ENCODE measurements at places on chromosomes 12 and 14.

DNA sequence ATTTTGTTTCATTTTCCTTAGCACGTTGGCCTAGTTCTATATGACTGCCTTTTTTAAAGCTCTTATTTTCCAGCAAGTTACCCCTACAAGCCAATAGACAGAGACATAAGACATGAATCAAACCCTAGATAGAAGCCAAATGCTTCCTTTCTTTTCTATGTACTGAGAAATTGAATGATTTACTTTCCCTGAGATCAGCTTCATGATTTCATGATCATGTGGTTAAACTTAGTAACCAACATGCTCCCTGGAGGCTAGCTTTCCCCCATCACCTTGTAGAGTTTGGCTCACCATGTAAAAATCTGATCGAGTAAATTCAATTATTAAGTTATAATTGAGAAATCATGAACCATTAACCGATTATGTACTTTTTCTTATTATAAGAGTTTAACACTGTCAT is 148.1 kb upstream of the LRIG3 start:
- DNase-seq, result no peak

DNA sequence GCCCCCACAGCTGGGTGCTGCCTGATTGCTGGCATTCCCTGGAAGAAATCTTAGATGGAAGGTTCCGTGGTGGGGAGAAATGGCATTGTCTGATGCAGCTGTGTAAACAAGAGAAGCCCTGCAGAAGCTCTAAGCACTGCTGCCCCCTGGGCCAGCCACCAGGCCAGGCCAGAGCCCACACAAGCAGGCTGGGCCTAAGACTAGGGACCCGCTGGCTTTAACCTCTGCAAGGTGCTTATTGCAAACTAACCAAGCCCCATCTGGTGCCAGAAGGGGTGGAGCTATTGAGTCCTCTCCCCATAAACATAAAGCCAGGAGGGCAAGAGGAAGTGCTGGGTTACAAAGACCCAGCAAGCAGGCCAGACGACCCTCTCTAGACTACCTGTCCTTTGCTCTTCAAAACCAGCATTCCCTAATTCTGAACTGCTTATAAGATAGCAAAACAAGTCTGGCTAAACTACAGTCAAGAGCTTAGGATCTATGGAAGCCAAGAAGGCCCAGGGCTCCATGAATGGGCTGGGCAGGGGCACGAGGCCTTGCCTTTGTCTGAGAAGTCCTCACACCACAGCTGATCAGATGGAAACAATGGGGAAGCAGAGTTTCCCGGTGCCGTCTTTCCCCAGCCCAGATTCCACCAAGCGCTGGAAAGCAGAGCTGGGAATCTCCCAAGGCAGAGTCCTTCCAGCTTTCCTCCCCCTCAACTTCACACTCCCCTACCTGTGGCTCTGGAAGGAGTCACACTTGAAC is 28.8 kb downstream of the P2RX4 start:
- DNase-seq, result no peak

- DNase-seq, result no peak
Measured at GRCh38 chr12:28286352-28286751, 96.1 kb downstream of the CCDC91 start.

DNA sequence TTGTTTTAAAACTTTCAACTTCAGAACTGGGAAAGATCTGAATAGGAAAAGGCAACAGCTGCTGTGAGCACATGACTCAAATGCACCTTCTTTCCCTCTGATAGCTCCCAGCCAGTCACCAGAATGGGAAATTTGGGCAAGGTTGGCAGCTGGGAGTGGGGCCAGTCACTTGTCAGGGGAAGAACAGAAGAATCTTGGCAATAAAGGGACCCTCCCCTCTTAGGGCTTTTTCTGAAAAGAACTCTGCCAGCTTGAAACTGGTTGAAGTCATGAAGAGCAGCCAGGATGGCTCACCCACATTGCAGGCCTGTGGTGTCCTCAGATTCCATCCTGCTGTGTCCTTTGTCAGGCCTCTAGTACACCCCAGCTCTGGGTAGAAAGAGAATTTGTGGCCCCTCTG is 10.3 kb upstream of the RIC8B start:
- no peak for DNase-seq

- no peak for DNase-seq
Measured at GRCh38 chr14:61222388-61222787, 58.8 kb downstream of the TMEM30B start.

DNA sequence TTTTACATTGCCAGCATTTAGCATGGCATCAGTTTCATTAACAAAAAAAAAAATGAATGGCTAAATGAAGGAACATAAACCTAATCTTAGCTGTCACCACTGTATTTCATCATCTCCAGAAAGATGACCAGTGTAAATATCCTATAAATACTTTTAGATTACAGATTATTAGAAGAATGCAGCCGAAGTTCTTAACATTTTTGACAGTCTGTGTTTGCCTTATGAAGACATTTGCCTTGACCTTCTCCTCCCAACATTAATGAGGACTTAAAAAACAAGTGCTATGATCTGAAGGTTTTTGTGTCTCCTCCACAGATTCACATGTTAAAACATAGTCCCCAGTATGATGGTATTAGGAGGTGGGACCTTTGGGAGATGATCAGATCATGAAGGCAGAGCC is 253.0 kb downstream of the SNAPC1 start:
- DNase-seq, result no peak

DNA sequence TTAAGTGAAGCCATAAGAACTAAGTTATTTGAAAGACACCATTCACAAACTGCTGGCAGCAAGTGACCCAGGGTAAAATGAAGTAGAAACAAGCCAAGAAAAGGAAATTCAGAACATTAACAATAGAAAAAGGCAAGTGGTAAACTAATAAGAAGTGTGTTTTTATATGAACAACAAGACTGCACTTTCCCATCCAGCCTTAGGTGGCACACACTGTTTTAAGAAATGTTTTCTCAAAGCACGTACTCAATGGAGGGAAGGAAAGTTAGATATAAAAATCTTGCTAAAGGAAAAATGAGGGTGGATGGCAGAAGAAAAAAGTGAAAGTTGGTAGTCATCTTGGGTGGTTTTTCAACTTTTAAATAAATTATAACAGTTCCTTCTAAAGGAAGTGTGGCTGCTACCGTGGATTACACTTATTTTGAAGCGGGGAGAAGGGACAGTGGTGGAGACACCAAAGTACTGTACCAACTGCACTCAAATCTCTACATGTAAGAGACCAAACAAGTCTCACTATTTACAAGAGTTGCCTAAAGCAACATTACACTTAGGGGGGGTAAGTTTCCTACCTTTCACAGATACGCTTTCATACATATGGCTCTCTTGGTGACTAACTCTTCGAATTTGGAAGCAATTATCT is 58.8 kb downstream of the SEL1L start:
- DNase-seq, result no peak

- peak; percentile 67 for DNase-seq
Measured at GRCh38 chr14:34030864-34031263, 80.0 kb upstream of the EGLN3 start.

GRCh38 chr12:52037248-52037861 is 13.9 kb upstream of the NR4A1 start:
- DNase-seq, result no peak

- DNase-seq, result no peak
Measured at GRCh38 chr14:28629328-28630004, 137.1 kb upstream of the FOXG1 start.

DNA sequence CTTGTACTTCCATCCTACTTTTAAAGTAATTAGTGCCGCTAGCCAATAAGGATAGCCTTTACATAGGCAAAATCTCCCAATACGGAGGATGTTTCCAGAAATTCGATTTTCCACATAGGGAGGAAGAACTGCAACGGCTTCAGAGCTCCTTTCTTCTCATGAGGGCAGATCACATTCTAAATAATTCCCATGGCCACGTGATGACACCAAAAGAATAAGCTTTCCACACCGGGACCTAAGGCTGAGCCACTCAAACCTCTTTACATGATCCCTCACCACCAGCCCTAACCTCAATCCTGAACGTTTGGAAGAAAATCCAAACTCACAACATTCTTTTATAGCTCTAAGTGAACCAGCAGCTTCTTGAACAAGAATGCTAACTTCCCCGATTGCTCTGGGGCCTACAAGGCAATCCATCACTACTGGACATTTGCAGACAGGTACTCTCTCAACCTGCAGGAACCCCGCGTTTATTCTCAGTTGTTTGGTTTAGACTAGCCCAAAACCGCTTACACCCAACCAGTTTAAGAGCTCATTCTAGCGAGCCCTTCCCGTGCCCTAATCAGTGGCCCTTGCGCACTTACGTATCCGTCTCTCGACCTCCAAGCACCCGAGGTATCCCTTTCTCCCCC is 884 bp downstream of the CAPRIN2 start:
- no peak for DNase-seq

DNA sequence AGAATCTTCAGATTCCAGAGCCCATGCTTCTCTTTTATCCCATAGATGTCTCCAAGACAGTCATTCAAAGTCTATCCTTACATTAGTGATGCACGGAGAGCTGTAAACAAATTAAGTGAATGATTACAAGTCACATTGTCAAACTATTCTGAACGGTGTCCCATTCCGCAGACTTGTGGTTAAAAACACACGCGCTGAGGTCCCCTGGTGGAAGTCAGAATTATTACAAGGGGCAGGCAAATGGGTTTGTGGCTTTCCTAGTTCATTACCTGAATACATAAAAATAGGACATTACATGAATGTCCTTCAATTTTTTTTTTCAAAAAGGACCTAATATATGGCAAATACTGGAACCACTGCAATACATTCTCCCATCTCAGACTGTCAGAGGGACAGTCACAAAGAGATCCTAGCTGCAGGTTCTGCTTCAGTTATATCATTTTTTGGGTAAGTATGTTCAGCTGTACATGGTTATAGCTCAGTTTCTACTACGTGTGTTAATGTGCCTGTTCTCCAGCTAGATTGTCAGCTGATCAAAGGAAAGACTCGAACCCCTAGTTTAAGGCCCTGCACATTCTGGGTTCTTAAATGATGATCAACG is 53.1 kb upstream of the STON2 start:
- DNase-seq, result peak; percentile 81

DNA sequence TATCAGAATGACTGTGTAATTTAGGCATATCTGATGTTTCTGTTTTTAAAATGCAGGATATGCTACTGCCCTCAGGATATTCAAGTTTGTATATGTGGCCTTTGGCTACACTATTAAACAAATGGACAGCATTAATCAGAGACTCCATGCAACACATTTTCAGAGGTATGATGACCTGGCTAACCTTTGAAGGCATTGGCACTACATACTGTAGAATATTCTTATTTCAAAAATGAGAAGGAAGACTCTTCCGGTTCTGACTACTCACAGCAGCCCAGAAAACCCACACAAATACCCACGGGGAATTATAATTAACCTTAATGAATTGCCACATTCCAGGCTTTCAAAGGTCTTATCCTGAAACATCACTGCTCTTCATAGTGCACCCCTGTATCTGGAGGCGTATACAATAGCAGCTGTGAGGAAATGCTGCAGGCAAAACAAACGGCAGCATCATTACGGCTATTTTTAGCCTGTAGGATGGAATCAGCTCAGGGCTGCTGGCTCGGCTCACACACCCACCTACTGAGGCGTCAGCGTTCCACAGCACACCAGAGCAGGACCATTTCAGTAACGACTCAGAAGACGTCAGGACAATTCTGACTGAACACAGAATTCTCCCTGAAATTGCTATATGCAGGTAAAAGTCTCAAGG is 648.5 kb downstream of the RPS29 start:
- peak; percentile 15 for DNase-seq

DNA sequence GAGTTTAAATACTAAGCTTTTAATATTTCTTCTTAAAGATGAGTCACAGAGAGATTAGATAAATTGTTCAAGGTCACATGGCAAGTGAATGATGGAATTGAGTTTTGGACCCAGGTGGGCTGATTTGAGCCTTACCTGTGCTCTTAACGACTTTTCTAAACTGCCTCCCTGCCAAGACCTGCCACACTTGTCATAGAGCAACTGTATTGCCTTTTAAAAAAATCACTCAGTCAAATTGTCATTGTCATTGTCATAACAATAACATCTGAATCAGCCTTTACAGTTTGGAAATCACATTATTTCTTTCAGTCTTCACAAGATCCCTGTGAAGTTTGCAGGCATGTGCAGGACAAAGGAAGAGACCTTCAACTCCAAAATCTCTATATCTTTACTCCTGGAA is 25.7 kb downstream of the SLC4A8 start:
- DNase-seq, result no peak

GRCh38 chr14:73712540-73713180 is 1.5 kb downstream of the PNMA1 start:
- DNase-seq, result peak; percentile 33

DNA sequence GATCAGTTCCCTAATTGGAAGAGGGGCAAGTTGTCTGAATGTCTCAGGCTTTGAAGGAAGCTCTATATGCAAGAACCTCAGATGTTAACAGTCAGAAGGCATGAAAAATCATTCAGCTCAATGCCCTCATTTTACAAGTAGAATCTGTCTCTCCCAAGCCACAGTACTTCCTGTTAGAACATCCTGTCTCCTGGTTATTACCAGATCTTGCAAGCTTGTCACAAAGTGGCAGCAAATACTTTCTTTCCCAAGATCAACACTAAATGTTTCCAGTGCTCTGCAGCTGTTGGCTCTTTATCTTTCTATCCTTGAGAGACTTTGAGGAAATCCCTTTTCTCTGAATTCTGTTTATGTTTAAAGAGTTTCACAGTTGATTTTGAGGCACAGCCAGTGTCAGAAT is 235.5 kb downstream of the AKAP6 start:
- DNase-seq, result peak; percentile 34

DNA sequence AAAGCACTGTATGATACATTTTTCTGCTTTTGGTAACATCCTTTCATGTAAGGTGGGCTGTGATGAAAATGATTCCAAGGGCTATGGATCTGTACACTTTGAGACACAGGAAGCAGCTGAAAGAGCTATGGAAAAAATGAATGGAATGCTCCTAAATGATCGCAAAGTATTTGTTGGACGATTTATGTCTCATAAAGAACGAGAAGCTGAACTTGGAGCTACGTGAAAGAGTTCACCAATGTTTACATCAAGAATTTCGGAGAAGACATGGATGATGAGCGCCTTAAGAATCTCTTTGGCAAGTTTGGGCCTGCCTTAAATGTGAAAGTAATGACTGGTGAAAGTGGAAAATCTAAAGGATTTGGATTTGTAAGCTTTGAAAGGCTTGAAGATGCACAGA is 22.1 kb upstream of the SRGAP1 start:
- no peak for DNase-seq

- DNase-seq, result no peak
Measured at GRCh38 chr14:32865827-32866376, 72.8 kb upstream of the NPAS3 start.

DNA sequence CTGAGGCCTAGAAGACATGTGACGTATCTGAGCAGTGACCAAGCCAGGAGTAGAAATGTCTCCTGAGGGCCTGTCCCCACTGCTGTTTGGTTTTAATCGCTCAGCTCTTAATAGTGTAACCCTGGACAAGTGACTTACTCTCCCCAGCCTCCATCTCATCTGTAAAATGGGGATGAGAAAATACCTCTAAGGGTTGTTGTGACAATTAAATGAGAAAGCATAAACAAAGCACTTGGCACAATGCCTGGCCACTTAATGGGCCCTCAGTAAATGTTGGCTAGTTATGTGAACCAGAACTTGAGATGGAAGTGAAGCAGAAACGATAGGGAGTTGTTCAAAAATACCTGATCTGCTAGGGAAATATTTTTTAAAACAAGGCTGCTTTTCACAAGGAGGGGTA is 58.2 kb downstream of the HMGA2 start:
- DNase-seq, result no peak
